ENCODE measurements at places on chromosomes 11 and 22.
A peak's percentile ranks its signal among the peaks of the same experiment; 100 is the strongest.

GRCh38 chr11:10727146-10727851 lies 23.7 kb upstream of the CTR9 start:
- no peak for DNase-seq

- no peak for DNase-seq
Measured at GRCh38 chr11:120835601-120836228, 188.2 kb upstream of the TBCEL start.

DNA sequence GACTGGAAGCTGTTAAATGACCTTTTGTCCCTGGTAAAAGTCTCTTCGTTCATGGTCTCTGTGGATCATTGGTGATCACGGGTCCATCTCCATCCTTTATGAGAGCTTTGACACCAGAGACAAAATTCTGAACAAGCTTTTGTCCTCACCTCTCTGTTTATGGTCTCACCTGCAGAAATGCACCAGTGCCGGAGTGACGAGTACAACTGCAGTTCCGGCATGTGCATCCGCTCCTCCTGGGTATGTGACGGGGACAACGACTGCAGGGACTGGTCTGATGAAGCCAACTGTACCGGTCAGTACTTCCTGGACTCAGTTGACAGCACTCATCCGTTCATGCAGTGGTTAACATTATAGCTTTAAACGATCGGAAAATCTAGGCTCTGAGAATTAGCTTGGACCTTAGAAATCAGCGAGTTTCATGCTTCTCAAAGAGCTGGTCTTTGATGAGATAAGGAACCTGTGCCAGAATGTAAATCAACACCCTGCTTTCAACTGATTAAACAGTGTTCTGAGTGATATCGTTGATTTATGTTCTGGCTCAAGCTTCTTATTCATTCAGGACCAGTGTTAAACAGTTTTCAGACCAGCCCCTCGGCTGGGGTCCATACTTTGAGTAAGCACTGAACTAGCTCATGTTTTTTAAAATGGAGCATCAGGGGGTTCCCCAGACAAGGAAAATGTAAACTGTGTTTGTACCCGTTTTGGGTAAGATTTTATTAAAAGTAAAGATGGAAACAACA lies 124.5 kb upstream of the SORL1-AS1 start:
- DNase-seq, result no peak

- no peak for DNase-seq
Measured at GRCh38 chr11:65545853-65546216, 12.3 kb downstream of the LTBP3 start.

- no peak for DNase-seq
Measured at GRCh38 chr11:6414874-6415328, 4.0 kb downstream of the APBB1 start.

GRCh38 chr11:123421589-123421988 lies 8.5 kb upstream of the GRAMD1B start:
- no peak for DNase-seq

DNA sequence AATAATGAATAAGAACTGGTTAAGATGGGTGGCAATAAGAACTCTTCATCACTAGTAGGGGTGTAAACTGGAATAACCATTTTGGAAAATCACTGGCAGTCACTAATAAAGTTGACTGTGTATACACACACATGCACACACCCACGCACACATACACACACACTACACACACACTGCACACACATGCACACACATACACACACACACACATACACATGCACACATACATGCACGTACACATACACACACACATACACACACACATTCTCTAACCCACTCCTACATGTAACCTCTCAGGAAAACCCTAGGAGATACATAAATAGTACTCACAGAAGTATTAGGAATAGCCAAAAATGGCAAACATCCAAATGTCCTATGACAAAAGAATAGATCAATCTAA lies 406.5 kb upstream of the SYN3 start:
- DNase-seq, result no peak

- no peak for DNase-seq
Measured at GRCh38 chr11:116895048-116895757, 57.8 kb upstream of the APOA1 start.

DNA sequence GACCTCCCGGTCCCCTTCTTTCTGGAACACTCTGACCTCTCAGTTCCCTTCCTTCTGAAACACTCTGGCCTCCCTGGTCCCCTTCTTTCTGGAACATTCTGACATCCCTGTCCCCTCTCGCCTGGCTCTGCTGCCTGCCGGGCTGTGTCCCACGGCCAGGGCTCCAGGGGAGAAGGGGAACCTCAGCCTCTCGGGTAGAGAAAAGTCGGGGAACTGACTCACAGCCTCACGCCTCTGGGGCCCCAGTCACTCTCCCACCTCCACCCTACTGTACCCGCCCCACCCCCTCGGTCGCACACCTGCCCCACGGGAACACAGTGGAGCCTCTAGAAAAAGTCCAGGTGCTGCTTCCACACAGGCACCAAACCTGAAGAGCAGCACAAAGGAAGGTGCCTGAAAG lies 93.3 kb downstream of the BRD1 start:
- DNase-seq, result no peak

DNA sequence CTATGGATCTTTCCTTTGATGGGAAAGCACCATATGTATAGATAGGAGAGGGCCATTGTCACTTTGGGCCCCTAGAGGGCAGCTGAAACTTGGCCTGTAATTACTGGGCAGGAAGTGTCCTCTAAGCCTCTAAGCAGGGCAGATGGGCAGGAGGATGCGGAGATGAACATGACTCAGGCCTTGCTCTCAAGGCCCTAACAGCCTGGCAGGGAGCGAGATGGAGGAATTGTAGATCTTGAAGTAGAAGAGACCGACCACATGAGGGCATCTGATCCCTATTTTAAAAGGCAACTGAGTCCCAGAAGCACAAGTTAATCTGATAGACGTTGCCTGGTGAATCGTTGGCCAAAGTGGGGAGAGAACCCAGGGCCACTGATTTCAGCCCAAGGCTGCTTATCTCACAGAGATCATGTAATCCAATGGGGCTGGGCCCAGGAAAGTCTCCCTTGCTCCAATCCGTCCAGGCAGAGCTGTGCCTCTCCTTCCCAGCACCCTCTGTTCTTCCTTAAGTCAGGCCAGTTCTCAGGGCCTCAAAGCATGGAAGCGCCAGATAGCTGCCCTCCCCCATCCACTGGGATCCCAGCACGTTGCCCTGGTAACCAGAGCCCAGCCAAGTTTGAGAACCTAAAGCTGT lies 2.5 kb upstream of the SEPTIN3 start:
- DNase-seq, result peak; percentile 37

DNA sequence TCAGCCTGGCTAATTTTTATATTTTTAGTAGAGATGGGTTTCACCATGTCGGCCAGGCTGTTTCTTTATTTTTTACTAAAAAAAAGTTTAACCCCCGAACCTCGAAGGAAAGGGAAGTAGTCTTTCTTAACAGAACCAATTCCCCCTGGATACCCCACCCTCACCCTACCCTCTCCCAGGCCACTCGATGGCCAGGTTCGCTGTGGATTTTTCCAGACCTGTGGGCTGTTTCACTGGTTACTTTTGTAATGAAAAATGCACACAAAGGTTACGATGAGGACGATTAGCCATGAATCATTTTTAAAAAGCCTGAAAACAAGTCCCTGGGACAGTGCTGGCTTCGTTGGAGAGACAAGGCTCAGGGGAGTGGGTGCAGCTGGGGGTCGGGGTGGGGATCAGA lies 2.5 kb downstream of the TSPO start:
- no peak for DNase-seq

GRCh38 chr11:99632969-99633368 lies 612.2 kb downstream of the CNTN5 start:
- DNase-seq, result no peak

DNA sequence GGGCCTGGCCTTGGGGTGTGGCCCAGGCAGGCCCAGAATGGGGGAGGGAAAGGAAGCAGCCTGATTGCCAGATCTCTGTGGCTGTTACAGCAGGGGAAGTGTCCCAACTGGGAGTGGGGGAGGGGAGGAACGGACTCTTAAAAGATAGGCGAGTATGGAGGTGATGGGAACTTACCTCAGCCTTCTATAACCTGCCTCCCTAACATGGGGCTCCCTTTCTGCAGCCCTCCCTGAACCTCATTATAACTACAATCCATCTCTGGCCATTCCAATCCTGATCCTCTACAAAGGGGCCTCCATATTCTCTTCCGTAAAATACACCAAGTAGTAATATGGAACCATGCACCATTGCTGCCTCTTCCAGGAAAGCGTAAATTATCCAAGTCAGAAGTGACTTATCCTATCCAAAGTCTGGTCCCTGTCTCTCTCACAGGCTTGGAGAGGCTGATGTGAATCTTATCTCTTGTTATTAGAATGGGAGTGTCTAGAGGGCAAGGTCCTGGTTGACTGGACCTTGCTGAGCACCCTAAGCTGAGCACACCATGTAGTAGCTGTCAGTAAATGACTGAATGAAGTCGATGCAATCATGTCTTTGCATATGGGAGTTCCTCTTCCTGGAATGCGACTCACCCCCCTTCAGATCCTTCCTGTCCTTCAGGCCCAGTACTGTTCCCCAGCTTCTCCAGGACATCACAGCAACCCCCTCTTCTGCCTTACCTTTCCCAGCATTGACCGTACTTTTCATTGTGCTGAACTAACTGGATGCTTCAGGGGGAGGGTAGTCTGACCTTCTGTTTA lies 5.9 kb downstream of the RHOG start:
- no peak for DNase-seq

GRCh38 chr11:11324090-11324489 lies 29.0 kb downstream of the CSNK2A3 start:
- no peak for DNase-seq

Data from COR-L47 (cell line).